NCI-H345 (cell line): ENCODE measurements at places on chromosomes 5 and 9.

- DNase-seq = no peak
Observed at GRCh38 chr9:115466756-115467155, 348.8 kb upstream of the TNC start.

DNA sequence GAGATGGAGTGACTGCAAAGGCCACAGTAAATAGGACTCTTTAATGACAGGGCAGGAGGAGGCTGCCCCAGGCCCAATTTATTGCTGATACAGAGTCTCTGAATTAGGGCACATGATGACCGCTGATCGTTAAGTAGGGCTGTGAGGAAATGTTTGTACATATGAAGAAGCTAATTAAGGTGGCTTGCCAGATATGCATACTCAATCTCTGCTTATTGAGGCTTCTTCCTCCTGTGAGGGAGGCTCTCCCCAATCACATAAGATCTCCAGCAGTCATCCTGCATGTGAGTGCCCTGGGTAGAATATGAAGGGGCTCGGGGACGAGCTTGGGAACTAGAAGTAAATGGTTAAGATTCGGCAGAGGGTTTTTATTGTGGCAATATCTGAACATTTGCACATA lies 8.2 kb upstream of the CD180 start:
- no peak for DNase-seq

DNA sequence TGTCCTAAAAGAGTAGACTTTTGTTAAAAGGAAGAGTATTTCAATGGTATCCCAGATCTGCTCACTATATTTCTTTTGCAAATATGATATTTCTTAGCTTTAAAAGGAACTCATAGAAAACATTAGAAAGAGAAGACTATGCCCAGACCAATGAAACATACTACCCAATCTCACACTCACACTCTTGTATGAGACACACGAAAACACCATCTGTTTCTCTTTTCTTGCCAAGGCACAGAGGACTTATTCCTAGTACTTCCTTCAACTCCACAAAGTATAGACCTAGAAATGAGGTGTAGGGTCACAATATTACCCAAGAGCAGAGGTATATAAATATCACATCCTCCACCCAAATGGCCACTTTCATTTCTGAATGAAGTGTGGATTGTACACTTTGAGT lies 292.4 kb upstream of the ACO1 start:
- no peak for DNase-seq

DNA sequence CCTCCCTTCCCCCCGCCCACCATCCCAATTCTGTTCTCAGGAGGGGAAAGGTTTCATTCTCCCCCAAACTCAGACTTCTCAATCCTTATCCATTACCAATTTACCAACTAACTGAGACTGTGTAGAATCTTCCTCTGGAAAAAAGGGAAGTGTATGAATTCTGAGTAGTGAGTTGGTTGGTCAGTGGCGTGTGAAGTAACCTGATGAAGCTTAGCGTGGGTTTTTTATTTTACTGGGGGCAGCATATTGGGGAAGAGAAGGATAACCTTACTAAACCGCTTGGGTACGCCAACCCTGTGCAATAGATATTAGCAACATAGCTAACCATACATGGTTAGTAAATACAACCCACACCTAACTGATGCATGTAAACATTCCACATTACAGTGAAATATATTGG lies 1.1 kb upstream of the DNAJC21 start:
- no peak for DNase-seq

GRCh38 chr5:8839361-8840055 lies 706.4 kb downstream of the SEMA5A start:
- no peak for DNase-seq

DNA sequence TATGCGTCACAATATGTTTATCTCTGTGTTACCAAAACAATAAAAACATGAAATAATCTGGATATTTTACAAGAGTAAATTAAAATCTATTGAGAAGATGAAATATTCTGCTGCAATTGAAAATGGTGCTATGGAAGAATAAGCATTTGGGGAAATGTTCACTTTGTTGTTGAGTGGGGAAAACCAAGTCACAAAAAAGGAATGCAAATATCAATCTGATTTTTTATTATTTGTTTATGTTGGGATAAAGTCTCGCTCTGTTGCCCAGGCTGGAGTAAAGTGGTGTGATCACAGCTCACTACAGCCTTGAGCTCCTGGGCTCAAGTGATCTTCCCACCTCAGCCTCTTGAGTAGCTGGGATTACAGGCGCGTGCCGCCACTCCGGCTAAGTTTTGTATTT lies 8.6 kb upstream of the F2RL1 start:
- no peak for DNase-seq

DNA sequence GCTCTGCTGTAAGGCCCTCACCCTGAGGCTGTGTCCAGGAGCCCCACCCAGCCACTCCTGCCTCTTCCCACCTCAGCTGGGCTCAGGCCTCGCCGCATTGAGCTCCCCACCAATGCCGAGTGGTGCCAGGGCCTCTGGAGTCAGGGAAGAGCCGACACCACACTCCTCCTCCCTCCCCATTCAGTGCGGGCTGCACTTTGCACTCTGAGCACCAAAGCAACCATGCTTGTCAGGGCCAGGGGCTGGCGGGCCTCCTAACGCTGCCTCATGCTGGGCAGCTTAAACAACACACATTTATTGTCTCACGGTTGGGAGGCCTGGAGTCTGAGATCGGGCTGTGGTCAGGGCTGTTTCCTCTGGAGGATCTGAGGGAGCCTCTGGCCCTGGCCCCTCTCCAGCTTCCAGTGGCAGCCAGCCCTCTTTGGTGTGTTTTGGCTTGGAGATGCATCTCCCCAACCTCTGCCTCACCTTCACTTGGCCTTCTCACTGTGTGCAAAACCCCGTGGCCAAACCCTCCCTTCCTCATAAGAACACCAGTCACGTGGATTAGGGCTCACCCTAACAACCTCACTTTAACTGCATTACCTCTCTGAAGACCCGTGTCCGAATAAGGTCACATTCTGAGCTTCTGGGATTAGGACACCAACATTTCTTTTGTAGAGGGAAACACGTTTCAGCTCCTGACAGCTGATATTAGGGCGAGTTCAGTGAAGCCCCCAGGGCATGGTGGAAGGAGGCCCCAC lies 157.8 kb downstream of the MED10 start:
- no peak for DNase-seq

- no peak for DNase-seq
Observed at GRCh38 chr9:75471549-75472114, 383.3 kb downstream of the OSTF1 start.
